ENCODE measurements at places on chromosomes 5 and 9.

DNA sequence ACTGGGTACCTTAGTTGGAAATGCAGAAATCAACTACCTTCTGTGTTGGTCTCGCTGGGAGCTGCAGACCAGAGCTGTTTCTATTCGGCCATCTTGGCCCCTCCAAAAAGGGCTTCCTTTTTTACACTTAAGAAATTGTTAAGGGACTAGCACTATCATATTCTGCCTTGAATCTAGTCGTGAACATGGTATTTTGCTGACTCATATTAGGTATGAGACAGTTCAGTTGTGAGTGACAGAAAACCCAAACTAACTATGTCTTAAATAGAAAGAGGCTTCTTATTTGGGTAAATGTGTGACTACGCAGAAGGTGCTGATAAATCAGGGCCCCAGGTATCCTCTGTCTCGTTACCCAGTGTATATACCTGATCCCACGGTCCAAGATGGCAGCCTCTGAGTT is 298.2 kb downstream of the EDIL3 start:
- DNase-seq = no peak

GRCh38 chr5:18749763-18750162 is 1115.5 kb downstream of the TAF11L14 start:
- DNase-seq = no peak

DNA sequence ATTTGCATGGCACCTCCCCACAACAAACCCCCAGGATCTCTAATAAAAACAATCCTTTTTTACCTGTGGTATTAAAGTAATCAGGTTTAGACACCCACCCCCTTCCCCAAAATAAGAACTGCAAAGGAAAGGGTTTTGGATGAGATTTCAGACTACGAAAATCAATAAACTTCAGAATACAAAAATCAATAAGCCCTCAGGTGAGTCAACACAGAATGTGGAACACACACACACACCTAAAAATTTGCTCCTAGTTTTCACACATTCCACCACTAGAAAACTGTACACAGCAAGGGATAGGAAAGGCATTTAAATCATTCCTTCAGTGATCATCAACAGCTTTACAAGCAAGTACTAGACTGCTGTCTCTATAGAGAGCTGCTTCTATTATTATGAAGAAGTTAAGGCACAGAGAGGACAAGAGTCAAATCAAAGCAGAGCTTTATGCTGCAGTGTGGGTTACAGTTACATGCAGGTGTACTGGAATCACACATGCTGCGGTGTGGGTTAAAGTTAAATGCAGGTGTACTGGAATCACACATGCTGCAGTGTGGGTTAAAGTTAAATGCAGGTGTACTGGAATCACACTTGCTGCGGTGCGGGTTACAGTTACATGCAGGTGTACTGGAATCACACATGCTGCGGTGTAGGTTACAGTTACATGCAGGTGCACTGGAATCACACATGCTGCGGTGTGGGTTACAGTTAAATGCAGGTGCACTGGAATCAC is 36.3 kb downstream of the PFDN1 start:
- DNase-seq = no peak

DNA sequence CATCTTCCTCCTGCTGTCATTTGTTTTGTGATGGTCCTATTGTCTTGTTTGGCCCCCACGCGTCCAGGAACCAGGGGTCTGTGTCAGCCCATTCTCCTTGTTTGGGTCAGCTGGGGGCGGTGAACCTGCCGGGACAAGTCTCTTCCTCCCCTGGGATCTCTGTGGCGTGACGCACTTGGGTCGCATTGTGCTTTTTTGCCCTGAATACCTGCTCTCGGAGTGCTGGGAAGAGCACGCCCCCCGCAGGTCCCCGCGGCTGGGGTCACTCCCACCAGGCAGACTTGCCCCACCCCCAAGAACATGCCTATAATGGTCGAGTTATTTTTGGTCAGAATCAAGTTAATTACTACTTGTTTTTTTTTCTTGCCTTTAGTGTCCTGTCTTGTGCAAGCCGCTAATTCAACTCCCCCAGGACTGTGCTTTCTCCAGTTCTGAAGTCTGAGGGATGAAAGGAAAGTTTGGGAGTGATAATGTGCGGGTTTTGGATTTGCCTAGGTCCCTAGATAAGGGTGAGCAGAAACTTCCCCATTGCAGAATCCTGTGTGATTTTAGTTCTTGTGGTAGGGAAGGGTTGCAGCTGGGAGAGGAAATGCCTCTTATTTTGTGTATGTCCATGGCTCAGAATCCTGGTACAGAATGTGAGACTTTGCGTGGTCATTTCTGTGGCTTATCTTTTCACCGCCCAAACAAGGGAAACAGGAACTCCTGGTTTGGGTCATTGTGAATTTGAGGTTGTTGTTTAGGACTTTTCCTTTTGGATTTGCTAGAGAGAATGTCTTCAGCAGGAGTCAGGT is 789 bp downstream of the ACER2 start:
- DNase-seq = no peak

DNA sequence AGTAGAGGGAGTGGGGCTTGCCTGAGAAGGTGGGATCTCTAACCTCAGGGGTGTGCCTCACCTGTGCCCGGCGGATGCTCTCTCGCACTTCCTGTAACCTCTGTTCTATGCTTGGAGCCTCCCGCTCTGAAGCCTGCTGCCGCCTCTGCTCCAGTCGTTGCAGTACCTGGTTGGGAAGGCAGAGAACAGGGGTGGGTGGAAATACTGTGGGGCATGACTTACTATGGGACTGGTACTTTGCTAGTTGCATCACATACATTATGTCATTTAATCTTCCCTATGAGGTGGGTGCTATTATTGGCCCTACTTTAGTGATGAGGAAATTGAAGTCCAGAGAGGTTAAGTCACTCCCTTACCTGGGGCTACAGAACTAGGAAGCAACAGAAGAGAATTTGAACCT is 5.2 kb downstream of the FCHSD1 start:
- no peak for DNase-seq

- DNase-seq = no peak
These were observed 15.2 kb upstream of the CORO2A start for GRCh38 chr9:98207606-98208005.

- DNase-seq = no peak
These were observed 26.9 kb upstream of the ADAM19 start for GRCh38 chr5:157602505-157602904.

GRCh38 chr9:129938291-129938979 is 103.2 kb downstream of the USP20 start:
- DNase-seq = no peak

- DNase-seq = no peak
These were observed 110.6 kb downstream of the HTR4 start for GRCh38 chr5:148543727-148544126.

GRCh38 chr9:974031-974995 is 2.1 kb upstream of the DMRT3 start:
- peak; percentile 61 for DNase-seq

DNA sequence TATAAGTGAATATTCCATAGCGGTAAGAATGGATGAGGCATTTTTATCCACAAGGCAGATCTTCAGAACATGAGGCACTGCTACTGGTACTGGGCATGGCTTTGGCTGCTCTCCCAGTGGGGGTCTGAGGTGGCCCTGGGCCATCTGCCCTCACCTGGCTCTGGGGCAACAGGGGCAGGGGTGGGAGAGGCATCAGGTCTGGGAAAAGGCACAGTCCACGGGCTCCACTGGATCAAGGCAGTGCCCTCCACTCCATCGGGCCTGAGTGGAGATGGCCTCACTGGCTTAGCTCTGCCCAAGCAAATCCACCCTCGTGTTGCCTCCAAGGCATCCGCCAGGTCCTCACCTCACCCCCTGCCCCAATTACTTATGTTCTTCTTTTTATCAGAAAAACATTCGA is 10.9 kb upstream of the NKD2 start:
- DNase-seq = no peak

GRCh38 chr5:131783357-131783756 is 13.5 kb downstream of the FNIP1 start:
- DNase-seq = no peak

- no peak for DNase-seq
These were observed 5.8 kb upstream of the SPATA31C2 start for GRCh38 chr9:88143957-88144625.

- no peak for DNase-seq
These were observed 24.0 kb upstream of the LTC4S start for GRCh38 chr5:179769796-179770195.

- no peak for DNase-seq
These were observed 452.9 kb upstream of the ZNF608 start for GRCh38 chr5:125199373-125199772.

- DNase-seq = no peak
These were observed 65.1 kb downstream of the YIPF5 start for GRCh38 chr5:144105371-144105770.

GRCh38 chr5:52808316-52808901 is 20.7 kb downstream of the ITGA1 start:
- no peak for DNase-seq

DNA sequence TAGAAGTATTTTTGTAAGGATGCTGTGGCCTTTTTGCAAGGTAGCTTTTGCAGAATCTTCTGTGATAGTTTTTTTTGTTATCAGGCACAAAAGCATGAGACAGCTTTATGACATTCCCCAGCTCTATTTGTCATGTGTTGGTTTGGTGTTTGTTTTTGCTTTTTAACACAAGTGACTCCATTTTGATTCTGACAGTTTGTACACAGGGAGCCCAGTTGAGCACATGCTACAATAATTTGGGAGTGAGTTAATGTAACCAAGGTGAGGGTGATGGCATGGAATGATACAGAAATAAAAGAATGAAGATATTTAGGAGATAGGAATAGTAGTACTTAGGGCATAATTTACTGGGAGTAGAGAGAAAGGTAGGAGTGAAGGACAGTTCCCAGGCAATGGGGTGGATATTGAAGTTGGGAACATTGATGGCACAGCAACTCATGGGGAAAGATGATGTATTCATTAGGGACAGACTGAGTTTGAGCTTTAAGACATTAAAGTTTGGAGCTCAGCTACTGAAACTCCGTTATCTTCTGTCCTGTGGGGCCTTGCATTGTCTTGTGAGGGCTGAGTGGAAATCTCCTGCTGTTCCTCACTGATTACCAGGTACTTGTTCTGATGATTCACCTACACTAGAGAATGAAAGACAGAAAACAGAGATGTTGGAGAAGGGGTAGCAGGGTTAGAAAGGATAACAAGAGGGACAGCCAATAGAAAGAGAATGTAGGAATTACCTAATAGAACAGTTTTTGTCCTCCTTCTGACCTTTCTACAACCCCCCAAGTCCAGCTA is 88.3 kb upstream of the CCDC112 start:
- no peak for DNase-seq

DNA sequence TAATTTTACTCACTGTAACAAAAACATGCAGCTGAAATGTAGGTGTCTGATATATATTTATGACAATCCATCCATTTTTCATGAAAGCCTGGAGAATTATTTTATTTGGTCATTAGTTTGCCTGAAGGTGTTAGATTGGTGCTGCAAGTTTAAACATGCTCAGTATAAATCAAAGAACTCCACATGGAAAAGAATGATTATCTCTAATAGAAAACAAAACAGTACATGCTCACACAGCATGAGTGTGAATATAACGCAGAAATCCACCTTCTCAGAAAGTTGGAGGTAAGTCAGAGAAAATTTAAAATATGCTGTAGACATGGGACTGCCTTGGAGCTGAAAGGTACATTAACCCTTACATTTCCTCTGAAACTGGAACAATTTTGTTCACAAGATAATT is 165.5 kb upstream of the RGS7BP start:
- no peak for DNase-seq

GRCh38 chr9:111630182-111630963 is 761 bp upstream of the DNAJC25 start:
- DNase-seq = no peak

DNA sequence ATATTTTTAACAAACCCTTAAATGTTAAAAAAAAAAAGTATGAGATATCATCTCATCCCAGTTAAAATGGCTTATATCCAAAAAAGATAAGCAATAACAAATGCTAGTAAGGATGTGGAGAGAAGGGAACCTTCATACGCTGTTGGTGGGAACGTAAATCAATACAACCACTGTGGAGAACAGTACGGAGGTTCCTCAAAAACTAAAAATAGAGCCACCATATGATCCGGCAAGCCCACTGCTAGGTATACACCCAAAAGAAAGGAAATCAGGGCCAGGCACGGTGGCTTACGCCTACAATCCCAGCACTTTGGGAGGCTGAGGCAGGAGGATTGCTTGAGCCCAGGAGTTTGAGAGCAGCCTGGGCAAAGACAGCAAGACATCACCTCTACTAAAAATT is 3.0 kb downstream of the MTMR12 start:
- no peak for DNase-seq

GRCh38 chr5:142680605-142681259 is 5.2 kb downstream of the FGF1 start:
- no peak for DNase-seq

DNA sequence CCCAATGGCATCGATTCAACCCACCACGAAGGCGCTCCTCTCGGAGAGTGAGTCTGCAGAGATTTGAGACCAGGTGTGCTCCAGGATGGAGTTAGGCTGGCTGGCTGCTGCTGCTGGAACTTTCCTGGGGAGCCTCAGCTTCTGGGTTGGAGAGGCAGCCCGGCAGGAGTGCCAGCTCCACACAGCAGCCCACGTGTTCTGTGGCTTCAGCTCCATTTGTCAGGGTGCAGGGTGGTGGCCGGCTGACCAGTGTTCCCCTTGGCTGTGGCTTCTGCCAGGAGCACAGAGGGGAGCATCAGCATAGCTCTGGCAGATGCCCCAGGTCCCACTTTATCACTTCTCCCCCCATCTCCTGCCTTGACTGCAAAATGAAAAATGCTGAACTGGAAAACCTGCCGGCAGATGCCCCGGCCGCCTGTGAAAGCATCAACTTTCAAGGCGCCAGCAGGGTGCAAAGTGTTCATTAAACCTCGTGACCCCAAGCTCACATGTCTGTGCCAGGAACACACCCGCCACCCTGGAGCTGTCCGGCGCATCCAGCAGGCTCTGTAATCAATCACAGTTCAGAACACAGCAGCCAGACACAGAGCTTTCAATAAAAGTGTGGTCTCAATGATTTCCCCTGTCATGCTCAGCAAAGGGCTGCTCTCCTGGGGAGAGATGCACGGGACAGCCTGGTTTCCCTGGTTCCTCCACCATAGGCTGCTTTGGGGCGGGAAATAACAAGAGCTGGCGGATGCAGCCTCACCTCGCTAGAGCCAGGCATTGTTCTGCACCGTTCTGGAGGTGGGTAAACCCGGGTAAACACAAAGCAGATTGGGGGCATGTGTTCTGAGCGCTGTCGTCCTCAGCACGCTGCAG is 53.2 kb downstream of the TRIP13 start:
- peak; percentile 79 for DNase-seq

DNA sequence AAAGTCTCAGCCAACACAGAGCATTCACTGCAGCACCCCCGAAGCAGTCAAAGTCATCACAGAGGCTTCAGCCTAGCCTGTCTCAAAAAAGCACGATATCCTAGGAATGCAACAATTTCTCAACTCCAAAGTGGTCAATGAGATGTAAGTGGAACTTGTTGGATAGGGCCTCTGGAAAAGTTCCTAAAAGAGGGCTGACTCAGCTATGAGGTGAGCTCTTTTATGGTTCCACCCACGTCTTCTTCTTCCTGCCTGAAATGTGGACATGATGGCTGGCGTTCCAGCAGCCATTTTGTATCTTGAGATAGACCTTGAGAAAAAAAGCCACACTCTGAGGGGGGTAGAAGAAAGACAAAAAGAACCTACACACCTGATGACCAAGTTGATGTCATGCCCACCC is 32.5 kb upstream of the TRIO start:
- no peak for DNase-seq
